ENCODE measurements at places on chromosomes 4 and X.

DNA sequence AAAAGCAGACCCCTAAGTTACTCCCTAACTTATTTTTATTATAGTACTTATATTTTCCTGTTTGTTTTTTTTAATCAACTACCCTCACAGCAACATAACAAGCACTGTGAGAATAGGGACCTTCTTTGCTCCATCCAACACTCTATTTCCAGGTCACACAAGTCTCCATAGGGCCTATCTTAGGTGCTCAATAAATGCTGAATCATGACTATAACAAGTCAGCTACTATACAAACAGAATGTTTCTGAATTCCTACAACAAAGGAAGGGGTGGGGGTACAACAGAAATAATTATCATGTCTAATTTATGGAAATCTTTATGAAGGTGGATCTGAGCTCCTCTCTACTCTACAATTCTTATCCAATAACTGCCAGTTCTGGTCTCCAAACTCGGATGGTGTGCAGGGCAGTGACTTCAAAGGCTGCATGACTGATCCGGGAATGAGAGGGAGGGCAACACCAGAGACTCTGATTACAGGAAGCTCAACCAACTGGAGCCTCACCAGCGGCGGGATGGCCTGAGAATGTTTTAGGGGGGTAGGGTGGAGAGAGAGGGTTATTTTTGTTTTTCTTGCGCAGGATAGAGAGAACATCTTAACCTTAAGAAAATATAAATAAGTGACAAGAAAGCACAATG lies 71.1 kb downstream of the HADH start:
- no peak for DNase-seq

- DNase-seq = no peak
Observed at GRCh38 chrX:2264179-2265030, 236.4 kb downstream of the DHRSX start.

DNA sequence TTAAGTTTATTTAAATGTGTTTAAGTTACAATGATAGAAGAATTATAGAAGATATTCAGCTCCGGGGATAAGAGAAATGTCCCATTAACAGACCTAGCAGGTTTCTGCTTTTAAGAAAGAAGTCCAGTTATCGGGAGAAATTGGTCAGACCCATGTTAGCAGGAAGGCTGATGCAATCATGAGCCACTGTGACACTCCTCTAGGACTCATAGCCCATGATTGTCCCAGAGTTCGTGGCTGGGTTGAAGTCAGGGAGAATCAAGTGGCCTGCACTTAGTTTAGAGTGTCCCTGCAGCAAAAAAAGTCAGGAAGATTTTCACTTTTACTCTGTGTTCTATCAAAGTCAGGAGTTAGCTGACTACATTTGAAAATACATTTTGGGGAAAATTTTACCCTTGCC lies 72.0 kb downstream of the TMEM144 start:
- DNase-seq = no peak

GRCh38 chrX:37905436-37906147 lies 58.2 kb upstream of the DYNLT3 start:
- no peak for DNase-seq

- peak; percentile 83 for DNase-seq
Observed at GRCh38 chr4:78938868-78939666, at the start of gene PAQR3. TSS of gene PAQR3 (minus strand) at chr4:78939438. CDS start at chr4:78939224, 214 bp downstream.

GRCh38 chr4:182289809-182290208 lies 46.6 kb downstream of the TENM3 start:
- DNase-seq = no peak

DNA sequence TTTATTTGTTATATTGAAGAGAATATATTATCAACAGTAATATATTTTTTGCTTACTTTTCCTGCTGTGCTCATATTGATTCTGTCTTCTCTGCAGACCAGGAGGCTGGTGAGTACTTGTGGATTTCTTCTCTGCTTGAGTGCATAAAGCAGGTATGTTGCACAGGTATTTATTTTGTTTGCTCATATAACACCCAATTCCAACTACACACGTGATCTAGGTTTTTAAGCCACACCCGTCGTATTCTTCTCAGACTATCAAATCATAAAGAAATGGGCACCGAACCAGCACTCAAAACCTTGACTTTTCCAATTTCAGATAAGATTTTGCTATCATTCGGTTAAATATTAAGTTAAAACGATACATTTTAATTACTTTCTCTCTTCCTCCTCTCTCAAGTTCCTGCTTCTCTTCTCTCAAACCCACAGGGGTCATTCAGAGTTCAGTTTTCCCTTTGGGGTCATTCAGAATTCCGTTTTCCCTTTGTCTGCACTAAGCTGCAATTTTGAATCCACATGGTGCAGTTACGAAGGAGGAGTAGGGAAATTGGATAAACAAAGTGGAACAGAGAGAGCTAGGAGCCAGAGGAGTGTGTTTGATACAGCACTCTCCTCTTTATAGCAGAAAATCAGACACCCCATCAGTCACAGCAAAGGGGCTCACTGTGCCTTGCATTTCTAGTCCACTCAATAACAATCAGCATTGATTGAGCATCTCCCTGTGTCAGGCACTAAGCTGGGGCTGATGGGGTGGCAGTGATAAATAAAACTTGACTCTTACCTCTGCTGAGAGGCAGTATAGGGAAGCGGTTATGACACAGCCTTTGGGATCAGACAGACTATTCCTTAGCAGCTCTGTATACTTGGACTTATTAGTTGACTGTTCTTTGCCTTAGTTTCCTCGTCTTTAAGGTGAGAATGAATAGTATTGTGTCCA lies at the start of gene ADH1C:
ADH1C (minus strand) TSS at position 145 of the 936 bp plus-strand sequence; CDS start at position 74, 71 bp downstream.
- no peak for DNase-seq

DNA sequence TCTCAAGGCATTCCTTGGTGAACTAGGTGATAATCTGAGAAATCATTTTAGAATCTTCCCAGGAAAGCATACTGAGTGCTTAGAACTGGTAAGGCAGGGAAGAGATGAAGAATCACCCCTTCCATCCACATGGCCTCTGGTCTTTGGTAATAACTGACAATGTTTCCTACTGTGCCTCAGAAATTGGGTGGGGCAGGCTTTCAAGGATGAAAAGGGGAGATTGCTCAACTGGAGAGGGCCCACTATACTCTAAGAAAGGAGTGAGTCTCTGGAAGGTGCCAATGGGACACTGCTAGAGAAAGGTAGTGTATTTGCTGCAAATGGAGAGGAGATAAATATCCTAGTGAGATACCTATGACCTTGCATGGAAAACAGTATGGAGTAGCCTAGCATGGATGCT lies 135.0 kb upstream of the SCML1 start:
- DNase-seq = no peak

DNA sequence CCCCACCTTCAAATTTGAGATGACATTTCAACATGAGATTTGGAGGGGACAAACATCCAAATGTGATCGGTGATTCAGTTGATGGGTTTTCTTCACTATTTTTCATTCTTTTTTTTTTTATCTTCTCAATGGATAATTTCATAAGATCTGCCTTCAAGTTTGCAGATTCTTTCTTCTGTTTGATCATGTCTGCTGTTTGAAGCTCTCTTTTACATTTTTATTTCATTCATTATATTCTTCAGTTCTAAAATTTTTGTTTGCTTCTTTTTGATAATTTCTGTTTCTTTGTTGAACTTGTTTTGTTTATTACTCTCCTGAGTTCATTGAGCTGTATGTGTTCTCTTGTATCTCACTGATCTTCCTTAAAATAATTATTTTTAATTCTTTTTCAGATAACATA lies 14.8 kb downstream of the APOOL start:
- DNase-seq = no peak

GRCh38 chrX:38750551-38750950 lies 50.7 kb upstream of the MID1IP1 start:
- no peak for DNase-seq

- DNase-seq = no peak
Observed at GRCh38 chrX:2658585-2659292, 32.4 kb upstream of the CD99 start.

- no peak for DNase-seq
Observed at GRCh38 chr4:48792348-48793006, 12.4 kb upstream of the FRYL start.

- DNase-seq = no peak
Observed at GRCh38 chrX:132692526-132692925, 203.7 kb upstream of the MBNL3 start.

GRCh38 chrX:107659768-107660167 lies 31.5 kb downstream of the PRPS1 start:
- DNase-seq = no peak

DNA sequence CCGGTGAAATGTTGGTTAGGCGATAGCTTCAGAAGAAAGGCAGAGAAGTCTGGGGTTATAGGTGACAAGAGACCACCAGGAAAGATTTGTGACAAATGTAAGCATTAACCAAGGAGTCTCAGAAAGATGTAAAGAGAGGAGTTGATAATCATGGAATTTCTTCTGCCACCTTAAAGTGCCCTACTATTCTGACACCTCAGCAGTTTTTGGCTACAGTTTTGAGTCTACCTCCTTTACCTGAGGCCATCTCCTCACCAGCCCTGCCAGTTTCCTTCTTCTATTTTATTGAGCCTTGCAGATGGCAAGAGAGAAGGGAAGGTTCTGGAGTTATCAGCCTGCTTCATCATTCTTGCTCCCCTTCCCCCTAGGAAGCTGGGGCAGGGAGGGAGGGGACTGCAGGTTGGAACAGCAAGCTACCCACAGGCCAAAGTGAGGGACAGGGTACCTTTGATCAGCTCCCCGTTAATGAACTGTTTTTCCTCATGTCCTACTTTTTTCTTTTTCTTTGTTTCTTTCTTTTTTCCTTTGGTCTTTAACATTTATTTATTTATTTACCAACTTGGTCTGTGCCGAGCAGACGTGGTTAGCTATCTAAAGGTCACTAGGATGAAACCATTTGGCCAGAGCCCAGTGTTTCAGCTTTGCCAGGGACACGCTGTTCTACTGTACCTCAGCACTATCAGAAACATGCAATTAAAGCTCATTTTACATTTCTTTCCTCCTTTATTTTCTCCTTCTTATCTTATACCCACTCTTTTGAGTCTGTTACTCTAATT lies 438.7 kb upstream of the AR start:
- no peak for DNase-seq

DNA sequence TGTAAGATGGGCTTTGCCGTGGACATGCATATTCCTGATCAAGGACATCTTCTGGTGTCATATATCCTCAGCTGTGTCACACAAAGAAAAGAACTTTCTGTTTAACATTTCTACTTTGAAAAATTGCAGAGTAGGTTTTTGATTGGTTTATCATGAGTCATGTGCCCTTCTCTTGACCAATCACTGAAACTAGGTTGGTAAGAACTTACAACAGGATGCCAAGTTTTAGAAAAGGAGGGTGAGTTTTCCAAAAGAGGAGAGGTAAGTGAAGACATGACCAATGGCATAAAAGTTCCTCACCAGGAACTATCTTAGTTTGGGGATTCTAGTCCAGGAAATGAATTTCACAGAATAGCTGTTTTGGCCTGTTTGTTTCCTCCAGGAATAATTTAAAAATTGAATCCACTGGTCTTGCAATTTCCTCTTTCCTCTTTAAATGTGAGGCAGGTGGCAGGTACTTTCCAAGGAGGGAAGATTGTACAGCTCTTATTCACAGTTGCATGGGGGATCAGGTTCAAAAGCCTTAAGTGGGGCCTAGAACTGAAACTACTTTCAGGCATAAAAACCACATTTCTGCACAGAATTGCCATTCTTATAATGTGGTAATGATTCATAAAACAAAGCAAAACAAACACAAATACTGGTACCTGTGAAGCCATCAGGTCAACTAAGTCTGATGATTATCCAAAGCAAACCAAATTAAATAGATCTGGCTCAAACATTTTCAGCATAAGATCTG lies 1114.5 kb upstream of the LCORL start:
- DNase-seq = no peak

DNA sequence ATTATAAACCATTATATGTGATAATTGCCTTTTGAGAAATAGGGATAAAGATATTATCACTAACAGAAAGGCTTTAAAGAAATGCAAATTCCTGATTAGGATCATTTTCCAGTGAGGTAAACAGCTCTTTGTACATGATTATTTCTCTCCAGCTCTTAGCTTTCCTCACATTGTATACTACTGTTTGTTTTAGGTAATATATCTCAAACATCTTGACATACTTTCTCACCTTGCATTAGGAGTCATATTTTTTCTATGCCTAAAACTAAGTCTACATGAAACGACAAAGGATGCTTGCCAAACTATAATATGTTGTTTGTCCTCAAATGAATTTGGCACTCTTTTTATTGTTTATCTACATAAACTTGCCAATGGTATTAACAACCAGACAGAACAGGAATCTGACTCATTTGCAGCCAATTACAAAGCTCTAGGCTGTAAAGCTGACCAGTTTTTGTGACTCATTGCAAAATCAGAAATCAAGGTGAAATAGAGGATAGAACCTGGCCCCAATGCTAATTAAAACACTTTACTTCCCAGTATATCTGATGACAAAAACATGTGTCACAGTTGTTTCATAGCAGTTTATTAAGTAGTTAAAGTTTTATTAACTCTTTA lies 107.0 kb downstream of the IQCM start:
- DNase-seq = no peak

DNA sequence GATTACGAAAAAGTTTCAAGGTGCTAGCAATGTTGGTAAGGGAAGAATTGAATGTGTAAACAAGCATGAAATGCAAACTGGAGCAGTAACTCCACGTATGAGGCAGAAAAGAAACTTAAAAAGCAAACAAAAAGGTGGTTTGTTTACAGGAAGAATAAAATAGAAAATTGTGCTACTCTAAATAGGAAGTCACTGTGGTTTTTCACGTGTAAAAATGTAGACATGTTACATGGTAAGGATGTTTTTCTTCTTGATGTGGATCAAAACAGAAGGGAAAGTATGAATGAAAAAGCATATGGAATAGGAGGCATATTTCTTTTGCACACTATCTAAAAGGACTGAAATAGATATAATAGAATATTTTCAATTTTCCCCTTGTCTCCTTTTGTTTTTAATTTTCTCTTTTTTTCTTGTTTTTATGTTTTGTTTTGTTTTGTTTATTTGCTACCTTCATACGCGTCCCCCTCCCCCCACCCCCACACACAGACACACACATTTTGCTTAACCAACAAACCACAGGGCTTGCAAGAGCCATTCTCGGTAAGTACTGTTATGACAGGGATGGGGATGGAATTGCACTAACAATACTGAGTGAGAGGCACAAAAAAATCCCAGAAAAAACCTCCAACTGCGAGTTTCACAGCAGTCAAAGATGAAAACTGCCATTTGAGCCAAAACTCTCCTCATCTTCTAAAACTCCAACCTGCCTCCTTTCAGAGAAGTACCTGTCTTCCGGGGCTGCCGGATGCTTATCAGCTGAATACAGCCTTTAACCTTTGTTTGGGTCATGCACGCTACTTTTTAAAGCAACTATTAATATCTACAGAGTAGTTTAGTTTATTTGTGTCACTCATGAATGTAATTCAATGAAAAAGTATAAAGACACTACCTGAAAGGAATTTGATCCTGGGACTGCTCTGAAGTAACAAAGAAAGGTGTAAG lies 135.8 kb downstream of the IL15 start:
- no peak for DNase-seq
